ENCODE measurements at places on chromosomes 1 and 21.

DNA sequence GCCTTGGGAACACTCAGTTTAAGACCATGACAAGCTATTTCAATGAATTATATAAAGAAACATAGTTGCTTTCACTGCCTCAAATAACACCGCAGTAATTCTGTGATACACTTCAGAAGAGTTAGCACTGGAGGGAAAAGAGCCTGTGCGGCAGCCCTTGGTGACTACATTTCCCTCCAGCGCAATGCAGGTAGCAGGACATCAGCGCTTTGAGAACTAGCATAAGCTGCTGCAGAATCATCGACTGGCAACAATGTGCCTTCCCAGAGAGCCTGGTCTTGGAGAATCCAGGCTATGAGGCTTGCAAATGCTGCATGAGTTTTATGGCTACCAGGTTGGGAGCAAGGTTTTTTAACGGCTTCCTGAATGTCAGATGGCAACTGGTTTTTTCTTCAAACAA, 7.5 kb downstream of the NRIP1 start:
- DNase-seq, result no peak

GRCh38 chr1:234987415-234988154, 141.1 kb downstream of the TOMM20 start:
- DNase-seq, result no peak

- DNase-seq, result no peak
Observed at GRCh38 chr21:27796106-27796505, 829.2 kb upstream of the ADAMTS5 start.

- DNase-seq, result no peak
Observed at GRCh38 chr1:1069711-1070676, 4.1 kb downstream of the RNF223 start.

- no peak for DNase-seq
Observed at GRCh38 chr1:165644064-165644735, 13.2 kb downstream of the MGST3 start.

GRCh38 chr1:9593492-9594465, 5.1 kb downstream of the TMEM201 start:
- no peak for DNase-seq

- DNase-seq, result no peak
Observed at GRCh38 chr1:46552357-46553237, 1.1 kb upstream of the KNCN start.

DNA sequence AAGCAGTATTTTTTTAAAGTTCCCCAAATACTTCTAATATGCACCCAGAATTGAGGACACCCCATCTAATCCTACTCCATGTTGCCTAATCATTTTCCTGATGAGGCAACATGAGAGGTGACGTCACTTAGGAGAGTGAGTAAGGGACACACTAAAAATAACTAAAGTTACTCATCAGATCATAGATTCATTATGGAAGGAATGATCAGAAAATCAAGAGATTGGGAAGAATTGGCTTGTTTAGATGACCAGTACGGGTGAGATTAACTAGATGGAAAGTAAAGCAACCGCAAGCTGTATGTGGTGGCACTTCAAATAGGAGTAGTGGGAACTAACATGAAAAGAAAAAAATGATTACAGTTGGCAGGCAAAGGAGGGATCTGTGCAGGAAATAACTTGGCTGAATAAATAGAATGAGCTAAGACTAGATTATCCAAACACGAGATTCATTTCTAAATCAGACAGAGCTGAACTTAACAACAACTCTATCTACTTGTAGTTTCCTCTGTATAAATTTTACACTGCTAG, 61.4 kb upstream of the CXADR start:
- DNase-seq, result no peak

DNA sequence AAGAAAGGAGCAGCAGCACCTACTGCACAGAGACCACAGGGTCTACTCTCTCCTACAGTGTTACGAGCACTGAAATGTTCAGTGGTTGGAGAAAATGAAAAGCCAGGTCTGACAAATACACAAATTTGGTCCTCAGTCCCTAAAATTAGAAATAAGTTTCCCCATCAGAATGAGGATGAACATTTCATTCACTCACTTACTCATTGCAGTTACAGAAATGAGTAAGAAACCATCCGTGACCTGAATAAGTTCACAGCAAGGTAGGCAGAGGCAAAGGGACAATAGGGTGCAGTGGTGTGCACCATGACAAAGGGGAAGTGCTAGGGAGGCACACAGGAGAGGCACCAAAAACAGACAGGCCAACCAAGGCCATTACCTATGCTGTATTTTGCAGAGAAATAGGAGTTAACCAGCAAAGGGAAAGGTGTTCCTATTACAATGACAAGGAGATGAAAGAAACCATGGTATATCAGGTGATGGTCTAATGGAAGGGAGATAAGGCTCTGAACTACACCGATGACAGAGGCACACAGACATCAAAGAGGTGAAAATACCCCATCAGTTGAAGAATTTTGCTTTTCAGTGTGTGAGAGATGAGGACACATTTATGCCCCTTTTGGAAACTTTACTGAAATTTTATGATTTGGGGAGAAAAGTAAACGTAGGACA, 29.4 kb downstream of the VAV3 start:
- DNase-seq, result no peak

DNA sequence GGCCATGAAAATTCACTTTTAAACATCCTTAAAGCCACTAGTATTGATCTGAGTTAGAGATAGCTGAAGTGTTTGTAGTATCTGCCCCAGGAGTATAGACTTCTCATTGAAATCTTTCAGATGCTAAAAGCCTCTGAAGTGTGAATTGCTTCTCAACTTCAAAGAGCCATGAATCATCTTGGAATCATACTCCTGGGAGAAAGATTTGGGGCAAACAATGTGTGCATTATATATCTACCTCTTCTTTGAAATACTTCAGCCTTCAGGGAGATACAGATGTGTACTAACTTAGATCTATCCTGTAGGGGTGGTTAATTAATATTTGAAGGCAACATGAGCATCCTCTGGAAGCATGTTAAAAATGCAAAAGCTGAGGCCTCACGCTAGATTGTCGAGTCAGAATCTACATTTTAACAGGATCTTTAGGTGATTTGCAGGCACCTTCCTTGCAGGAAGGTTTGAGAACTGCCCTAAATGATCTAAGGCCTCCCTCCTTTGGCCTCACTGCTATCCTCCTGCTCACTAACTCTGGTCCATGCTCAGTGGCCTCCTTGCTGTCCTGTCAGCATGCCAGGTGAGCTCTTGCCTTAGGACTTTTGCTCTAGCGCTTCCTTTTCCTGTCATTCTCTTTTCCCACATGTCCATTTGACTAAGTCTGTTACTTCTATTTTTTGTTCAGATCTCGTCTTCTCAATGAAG, 6.0 kb upstream of the SCYL3 start:
- DNase-seq, result no peak

DNA sequence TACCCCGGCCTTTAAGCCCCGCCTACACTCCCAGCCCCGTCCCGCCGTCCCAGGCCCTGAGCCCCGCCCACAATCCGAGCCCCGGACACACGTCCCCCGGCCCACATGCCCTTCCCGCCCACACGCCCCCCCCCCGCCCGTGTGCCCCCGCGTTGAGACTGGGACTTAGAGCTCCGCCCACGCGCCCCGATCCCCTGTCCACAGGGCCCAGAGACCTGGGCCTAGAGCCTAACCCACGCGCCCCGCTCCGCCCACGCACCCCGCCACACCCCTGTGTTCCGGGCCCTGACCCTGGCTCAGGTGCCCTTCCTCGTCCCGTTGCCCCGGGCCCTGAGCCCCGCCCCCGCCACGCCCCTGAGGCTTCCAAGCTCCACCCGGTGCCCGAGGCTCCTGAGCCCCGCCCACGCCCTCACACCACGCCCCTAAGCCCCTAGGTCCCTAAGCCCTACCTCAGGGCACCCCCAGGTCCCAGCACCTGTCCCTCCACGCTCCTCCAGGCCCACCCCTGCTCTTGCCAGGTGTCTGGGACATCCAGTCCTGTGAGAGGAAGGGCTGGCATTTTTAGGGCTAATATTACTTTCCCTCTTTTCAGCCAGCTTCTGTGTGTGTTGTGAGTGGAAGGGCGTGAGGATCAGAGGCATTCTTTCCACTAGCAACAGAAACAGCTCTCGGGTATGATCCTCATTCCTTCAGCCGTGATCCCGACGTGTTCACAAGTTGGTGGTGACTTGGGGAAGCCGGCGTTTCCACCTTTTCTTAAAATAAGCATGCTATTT, 552 bp upstream of the GPR157 start:
- DNase-seq, result no peak

DNA sequence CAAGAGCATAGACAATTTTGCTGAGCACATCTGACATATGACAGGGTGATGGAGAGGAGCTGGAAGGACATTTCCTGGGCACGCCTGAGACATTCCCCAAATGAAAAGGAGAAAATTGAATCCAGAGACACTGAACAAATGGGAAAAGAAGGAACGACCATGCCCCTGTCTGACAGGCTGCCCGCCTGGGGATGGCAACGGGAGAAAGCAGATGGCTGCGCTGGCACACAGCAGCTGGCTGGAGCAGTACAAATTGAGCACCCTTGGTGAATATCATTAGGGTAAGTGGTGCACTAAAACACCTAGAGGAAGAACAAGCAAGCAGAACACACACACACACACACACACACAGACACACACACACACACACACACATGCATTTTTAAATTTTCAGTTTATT, 174.3 kb upstream of the DUSP10 start:
- no peak for DNase-seq

DNA sequence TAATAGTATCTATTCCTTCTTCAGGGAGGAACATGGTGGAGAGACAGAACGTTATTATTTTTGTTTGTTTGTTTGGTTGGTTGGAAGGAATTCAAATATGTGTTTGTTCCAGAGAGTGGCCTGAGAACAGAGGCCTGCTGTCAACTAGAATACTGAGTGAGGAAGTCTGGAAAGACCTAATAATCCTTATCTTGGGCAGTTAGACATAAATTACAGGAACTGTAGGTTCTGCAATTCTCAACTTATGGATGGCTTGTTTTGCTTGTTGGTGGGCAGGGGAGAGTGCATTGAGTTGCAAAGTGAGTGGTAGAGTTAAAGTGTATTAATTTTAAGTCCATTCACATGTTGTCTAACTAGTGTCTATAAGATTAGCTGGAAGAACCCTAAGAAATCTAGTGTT, 197.6 kb downstream of the BACH1 start:
- no peak for DNase-seq

GRCh38 chr1:20291645-20292084, 990 bp downstream of the VWA5B1 start:
- no peak for DNase-seq

GRCh38 chr1:192869308-192869940, 60.6 kb downstream of the RGS2 start:
- no peak for DNase-seq

- DNase-seq, result no peak
Observed at GRCh38 chr1:41673378-41673777, 188.9 kb upstream of the EDN2 start.

GRCh38 chr1:237018896-237019295, 14.7 kb upstream of the MT1HL1 start:
- DNase-seq, result no peak

- no peak for DNase-seq
Observed at GRCh38 chr1:49229555-49229954, 452.9 kb upstream of the BEND5 start.

DNA sequence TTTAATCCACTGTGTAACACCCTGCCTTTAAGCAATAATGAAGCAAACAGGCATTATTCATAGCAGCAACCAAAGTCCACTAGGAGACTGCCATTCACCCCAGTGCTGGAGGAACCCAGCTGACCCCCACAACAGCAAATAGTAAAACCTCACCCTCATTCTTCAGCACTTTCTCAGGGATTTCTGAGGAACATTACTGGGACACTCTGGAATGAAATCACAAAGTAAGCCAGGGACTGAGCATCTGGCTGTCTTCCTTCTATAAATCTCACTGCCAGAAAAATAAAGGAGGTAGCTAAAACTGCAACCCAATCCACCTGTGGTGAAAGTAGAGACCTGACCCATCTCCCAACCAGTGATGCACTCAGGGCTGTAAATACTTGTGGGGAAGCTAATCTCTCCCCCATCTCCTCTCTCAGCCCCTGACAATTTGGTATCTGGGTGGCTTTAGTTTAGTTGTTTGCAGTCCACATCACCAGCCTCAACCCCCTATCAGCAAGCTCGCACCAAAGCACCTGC, 47.1 kb downstream of the COL6A1 start:
- peak; percentile 89 for DNase-seq

GRCh38 chr21:34852448-34852847, 183.7 kb downstream of the CLIC6 start:
- DNase-seq, result no peak

GRCh38 chr1:109603229-109603628, 16.2 kb downstream of the GNAT2 start:
- no peak for DNase-seq

DNA sequence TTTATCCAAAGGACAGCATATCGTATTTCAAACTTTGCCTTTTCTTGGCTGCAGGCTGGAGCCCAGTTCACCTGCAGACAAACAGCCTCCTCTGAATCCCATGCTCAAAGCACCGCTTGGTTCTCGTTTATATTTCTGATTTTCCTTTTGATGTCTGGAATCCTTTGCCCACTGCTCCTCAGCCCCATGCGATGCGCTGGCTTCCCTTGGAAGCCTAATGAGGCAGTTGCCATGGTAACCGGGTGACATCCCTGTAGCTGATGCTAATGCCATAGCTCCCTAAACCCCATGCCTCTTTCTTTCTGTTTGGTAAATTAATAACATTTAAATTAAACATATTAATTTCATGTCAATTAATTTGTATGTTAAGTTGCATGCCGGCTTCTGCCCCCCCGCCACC, 327.1 kb downstream of the PRDM2 start:
- no peak for DNase-seq

- no peak for DNase-seq
Observed at GRCh38 chr1:55050283-55050682, 10.9 kb downstream of the PCSK9 start.

- no peak for DNase-seq
Observed at GRCh38 chr1:31029026-31029425, 36.5 kb downstream of the PUM1 start.

DNA sequence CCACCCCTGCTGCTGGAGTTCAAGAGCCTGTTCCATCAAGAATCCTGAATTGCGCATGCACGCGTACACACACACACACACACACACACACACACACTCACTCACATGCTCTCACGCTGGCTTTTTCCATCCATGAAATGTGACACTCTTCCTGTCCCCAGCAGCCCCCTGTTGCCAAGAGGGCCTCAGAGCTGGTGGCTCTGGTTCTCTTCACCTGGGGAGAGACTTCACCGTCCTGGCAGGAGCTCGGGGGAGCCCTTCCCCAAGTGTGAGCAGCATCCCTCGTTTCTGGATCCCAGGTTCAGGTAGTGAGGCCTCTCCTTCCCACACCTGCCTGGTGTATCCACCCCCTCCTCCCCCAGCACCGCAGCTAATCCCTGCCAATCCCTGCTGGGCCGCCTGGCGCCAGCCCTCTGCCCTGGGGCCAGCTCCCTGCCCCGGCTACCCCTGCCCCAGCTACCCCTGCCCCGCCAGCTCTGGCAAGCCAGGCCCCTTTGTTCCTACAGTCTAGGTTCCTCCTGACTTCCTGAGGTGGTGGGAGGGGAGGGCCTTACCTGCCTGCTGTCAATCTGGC, 9.9 kb downstream of the PLOD1 start:
- DNase-seq, result no peak

DNA sequence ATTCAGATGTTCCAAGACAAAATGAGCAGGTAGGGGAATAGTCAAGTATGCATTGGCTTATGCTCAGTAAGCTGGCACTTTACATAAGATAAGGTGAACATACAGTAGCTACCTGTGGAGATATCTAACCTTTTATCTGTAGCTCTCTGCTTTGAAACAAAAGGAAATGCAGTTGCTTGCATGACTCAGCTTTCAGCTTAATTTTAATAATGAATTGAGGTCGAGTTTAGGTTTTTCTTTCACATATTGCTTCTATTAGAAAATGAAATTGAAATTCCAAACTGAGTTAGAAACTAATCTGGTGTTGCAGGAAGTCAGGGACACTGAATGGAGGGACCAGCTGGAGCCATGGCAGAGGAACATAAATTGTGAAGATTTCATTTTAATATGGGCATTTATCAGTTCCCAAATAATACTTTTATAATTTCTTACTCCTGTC, 8.3 kb downstream of the FRRS1 start:
- no peak for DNase-seq
